ENCODE measurements at places on chromosomes 3 and 15.

DNA sequence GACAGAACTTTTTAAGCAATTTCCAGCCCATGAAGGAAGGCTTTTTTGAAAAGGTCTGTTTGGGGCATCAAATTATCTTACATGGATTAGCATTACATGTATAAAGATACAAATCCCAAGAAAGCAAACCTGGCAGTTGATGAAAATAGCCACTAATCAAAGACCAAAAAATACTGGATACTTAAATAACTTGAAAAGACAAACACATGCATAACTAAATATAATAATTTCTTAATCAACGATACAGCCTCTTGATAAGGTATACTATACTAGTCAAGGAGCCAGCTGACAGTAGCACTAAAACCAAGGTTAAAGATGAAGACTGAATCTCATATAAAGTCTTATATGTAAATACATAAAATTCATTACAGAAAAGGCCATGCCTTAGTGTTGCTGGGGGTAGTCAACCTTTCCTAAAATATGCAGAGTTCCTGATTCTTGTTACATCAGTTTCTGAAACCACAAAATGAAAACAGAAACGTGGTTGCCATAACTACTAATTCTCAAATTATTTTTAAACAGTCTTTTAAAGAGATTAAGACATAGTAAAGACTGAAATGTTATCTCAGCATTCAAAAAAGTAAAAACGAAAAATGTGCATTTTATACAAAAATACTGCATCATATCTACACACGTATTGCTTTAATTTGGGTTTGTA lies 2.0 kb downstream of the ANKRD28 start:
- DNase-seq: peak; percentile 20

DNA sequence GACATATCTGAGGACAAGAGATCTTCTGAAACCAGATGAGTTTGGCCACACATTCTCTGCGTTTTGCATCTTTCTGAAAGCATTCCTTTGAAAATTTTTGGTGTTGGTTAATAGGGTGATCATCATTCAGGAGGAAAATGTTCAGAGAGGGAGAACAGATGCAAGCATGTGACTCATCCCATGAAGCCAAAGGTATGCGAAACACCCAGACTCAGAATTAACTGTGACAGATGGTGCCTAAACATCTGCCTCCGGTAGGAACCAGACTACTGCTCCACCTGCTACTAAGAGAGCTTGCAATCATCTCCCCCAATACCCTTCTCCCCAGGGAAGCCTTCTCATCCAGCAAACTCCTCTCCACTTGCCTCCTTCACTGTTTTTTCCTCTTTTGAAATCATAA lies 46.2 kb downstream of the TRIM69 start:
- DNase-seq: no peak

- DNase-seq: no peak
Observed at GRCh38 chr3:35743218-35743617, 103.9 kb downstream of the ARPP21 start.

GRCh38 chr15:90970274-90970673 lies 15.6 kb downstream of the RCCD1 start:
- DNase-seq: no peak

DNA sequence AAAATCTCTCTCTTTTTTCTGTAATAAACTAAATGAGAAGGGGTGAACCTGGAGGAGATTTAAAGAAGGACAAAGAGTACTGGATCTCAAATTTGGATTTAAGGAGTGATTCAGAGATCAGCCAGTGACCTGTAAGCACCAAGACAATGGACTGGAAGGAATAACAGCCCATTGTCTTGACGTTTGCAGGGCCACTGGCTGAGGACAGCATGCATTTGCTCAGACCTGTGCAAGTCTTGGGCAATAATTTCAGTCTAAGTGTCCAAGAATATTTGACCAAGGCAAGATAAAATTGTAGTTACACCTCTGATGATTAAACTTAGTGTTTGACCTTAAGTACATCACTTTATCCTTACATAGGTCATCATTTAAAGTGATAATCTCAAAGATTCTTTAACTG lies 55.8 kb upstream of the OSTN start:
- DNase-seq: no peak

DNA sequence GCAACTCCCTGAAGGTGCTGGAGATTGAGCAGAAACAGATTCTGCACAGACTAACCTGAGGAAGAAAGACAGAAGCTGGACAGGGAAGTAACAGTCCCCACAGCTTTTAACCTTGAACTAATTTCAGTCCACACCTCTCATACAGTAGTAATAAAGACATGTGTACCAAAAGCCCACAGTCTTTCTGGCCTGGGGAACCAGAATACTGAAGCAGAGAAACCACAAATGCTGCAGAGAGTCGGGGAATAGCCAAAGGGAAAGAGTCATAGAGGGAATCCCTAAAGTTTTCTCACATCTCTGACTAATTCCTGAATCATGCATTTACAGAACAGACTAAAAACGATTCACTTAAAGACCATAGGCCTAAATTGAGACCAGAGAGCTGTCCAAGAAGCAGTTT lies 503.4 kb upstream of the NECTIN3 start:
- no peak for DNase-seq

- DNase-seq: no peak
Observed at GRCh38 chr3:57840473-57840872, 84.4 kb downstream of the SLMAP start.

All from CD4-positive, alpha-beta T cell treated with Interleukin-6 at 100 ng/mL for 8 hours (primary cell).